KG1 (cell line): ENCODE measurements at places on chromosomes 11 and 22.

GRCh38 chr22:29290061-29290460, 16.4 kb upstream of the GAS2L1 start:
- DNase-seq, result no peak

GRCh38 chr11:96306933-96307775, 35.8 kb downstream of the MAML2 start:
- DNase-seq, result no peak

GRCh38 chr22:46476547-46476941, 60.9 kb downstream of the CELSR1 start:
- no peak for DNase-seq

GRCh38 chr11:111575740-111576139, 26.5 kb upstream of the SIK2 start:
- DNase-seq, result no peak

GRCh38 chr22:39938509-39939111, 21.6 kb upstream of the TMA7B start:
- DNase-seq, result no peak

DNA sequence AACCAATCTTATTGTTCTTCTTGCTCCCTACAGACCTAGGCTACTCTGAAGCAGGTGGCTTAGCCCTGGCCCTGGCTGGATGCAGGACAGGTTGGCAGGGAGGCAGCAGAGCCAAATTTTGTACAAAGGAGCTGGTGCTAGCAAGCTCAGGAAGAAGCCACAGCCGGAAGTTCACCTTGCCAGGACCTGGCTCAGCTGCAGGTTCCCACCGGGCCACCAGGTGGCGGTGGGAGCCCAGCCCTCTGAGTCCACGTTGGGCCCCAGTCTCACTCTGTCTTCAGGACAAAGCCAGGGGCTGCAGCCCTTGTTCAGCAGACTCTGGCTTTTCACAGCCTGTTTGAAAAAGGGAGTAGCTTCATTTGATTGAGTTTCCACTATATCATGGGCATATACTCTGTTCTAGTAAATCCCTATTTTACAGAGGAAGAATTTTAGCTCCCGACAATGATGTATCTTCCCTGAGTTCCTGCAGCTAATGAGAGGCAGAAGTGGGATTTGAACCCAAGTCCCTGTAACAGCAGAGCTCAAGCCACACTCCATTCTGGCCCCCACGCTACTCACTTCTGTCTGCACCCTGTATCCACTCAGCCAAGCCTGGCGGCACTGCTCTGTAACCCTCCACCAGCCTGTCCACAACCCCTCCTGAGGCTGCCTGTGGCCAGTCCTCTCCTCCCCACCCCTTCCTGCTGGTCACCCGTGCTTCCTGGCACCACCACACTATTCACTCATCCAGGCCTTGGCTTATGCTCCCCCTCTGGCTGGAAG, 3.3 kb downstream of the TKFC start:
- peak; percentile 72 for DNase-seq

DNA sequence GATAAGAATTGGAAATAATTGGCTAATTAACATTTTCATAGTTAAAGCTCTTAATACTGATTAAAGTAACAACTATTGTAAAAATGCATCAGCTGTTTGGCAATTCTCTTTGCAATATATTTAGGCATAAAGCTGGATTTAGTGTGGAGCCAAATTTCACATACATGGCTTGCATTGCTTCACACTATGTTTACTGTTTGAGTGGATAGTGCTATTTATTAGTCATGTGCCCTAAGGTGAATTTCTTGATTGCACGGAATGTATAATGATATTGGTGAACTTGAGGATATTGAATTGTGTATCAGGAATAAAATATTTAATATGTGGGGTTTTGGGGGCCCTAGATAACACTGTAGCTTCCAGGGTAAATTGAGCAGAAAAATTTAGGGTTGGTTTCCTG, 100.9 kb downstream of the AASDHPPT start:
- no peak for DNase-seq

GRCh38 chr11:2833051-2833715, 52.4 kb downstream of the CDKN1C start:
- DNase-seq, result no peak

DNA sequence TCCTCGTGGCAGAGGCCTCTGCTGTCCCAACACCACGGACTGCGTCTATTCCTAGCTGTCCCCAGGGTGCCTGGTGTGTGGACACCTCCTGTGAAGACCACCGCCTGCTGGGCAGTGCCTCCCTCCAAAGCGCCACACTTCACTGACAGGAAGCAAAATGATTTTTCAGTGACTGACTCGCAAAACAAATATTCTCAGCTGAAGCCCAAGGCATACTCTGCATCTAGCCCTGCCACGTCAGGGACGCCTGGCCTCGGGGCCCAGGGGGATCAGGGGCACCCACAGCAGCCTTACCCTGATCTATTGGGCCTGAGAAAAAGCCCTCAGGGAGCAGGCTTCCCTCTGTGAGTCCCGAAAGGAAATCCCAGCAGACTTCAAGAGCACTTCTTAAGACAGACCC, 2.2 kb downstream of the BRD1 start:
- no peak for DNase-seq

DNA sequence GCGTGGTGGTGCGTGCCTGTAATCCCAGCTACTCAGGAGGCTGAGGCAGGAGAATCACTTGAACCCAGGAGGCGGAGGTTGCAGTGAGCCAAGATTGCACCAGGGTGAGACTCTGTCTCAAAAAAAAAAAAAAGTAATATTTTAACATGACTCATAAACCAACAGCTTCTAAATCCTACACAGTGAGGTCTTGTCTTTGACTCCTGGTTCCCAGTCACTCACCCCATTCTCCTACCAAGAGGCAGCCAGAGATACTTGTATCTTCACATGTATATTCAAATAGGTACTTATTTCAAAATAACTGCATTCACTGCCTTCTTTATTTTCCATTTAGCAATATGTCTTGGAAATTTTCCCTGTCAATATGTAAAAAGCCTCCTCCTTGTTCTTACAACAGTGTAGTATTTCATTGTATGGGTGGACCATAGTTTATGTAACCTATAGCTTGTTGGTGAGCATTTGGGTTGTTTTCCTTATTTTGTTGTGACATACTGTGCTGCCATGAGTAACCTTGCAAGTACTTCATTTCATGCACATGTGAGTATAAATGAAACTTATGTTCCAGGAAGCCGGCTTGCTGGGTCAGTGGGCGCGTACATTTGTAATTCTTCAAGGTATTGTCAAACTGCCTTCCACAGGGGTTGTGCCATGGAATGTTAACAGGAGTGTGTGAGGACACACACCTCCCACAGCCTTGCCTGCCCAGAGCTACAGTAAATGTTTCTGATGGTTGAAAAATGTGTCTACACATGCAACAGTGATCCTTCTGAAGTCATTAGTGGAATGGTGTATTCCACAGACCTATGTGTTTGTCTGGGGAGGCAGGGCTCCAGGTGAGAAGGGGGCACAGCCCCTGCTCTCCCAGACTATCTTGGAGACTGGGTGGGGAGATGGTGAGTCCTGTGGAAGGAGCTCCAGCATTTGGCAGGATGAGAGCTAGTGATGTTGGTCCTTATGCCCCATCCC, 47.9 kb downstream of the OSBP2 start:
- no peak for DNase-seq

DNA sequence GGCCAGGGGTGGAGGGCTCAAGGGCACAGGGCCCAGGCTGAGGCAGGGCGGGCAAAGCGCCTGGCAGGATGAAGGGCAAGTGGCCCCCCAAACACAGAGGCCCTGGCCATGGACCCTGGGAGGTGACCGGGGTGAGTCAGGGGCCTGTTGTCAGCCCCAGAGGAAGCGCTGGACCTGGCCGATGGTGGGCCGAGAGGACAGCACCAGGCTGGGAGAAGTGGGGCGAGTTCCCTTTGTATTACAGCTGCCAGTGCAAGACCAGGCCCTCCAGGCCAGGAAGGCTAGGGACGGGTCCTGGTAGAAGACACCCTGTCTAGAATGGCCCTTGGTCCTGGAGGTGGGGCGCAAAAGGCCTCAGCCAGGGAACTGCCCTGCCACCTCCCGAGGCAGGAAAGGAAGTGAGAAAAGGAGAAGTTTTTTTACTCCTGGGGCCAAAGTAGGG, 12.8 kb downstream of the CXCR5 start:
- DNase-seq, result no peak

GRCh38 chr11:116071241-116071640, 567.0 kb upstream of the CADM1 start:
- no peak for DNase-seq

GRCh38 chr22:33337524-33337923, 279.3 kb upstream of the SYN3 start:
- no peak for DNase-seq

- DNase-seq, result no peak
Measured at GRCh38 chr11:63869171-63869591, 30.3 kb downstream of the MARK2 start.

GRCh38 chr11:122309262-122309925, 193.4 kb upstream of the BLID start:
- DNase-seq, result no peak

GRCh38 chr11:64529559-64530520, 61.2 kb upstream of the SLC22A12 start:
- DNase-seq, result no peak

DNA sequence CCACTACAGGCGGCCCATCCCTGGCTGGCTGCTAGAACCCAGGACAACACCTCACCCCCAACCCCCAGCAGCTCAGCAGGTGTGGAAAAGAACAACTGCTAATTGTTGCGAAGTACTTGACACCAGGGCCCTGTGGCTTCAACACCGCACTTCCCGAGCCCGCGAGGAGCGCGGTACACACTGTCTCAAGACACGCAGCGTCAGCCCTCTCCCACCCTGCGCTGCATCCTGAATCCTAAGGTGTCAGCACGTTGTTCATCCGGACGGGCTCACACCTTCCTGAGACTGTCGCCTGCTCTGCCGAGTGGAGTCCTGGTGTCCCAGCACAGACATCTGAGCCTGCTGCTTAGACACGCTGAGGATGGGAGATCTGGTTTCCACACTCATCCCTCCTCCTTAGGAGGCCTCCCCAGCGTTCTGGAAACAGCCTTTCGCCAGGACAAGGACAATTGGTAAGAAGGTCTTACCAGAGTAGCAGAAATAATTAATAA, 1336.2 kb downstream of the BRD1 start:
- no peak for DNase-seq

GRCh38 chr22:37776639-37777005, 31.1 kb upstream of the GCAT start:
- DNase-seq, result no peak

- DNase-seq, result no peak
Measured at GRCh38 chr11:76131671-76132631, 74.4 kb downstream of the WNT11 start.

- DNase-seq, result no peak
Measured at GRCh38 chr11:2567026-2567671, 122.3 kb downstream of the KCNQ1 start.

- no peak for DNase-seq
Measured at GRCh38 chr22:44616882-44617655, 84.9 kb upstream of the PRR5 start.

GRCh38 chr11:34351687-34352469, 5.9 kb downstream of the ABTB2 start:
- DNase-seq, result no peak

GRCh38 chr11:100994966-100995365, 134.6 kb downstream of the PGR start:
- no peak for DNase-seq

DNA sequence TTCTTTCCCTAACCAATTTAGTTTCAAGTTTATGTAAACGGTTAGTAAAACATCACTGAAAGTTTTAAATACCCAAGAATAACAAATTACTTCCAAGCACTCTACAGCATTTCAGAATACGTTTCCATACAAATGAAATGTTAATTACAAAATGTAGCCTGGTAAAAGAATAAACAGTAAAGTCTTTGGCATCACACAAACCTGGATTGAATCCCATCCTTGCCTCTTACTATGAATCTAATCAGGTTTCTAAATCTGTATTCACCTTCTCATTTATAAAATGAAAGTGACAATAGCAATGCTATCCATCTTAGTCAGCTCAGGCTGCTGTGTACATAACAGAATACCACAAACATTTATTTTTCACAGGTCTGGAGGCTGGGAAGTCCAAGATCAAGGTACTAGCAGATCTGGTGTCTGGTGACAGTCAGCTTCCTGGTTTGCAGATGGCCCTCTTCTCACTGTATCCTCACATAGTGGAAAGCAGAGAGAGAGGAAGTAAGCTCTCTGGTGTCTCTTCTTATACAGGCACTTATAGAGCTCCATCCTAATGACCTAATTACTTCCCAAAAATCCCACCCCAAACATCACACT, 19.2 kb downstream of the FAM168A start:
- DNase-seq, result no peak

DNA sequence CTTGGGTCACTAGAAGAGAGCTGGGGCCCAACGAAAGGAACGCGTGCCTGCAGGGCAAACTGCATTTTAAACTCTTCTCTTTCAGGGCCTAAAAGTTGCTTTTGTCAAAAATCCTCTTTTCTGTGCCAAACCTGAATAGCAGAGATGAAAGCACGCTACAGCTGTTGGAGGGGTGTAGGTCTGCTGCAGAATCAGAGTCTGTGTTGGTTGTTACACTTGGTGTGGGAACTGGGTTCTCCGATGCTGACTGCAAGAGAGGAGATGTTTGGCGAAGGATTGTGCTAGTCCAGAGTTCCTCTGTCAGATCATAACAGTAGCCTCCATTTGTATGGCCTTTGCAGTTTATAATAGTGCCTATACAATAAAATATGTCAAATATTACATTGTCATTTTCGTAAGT, 41.8 kb downstream of the BARX2 start:
- no peak for DNase-seq

GRCh38 chr22:19966908-19967750, 25.5 kb upstream of the TXNRD2 start:
- no peak for DNase-seq

DNA sequence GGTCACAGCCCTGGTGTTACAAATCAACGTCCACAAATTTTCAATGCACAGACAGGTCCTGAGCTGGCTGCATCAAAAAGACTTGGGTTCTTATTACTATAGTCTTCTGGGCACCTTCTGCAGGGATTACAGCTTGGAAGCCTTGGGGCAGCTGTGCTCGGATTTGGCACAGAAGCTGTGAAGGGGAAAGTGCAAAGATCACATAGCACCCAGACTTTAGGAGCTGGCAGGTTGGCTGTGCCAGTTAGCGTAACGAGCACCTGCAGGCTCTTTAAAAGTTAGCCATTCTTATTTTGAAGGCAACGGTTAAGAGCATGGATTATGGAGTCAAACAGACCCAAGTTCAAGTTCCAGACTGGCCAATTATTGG, 100.4 kb downstream of the ARL14EP start:
- no peak for DNase-seq
